ENCODE measurements at places on chromosomes 2 and 18.

DNA sequence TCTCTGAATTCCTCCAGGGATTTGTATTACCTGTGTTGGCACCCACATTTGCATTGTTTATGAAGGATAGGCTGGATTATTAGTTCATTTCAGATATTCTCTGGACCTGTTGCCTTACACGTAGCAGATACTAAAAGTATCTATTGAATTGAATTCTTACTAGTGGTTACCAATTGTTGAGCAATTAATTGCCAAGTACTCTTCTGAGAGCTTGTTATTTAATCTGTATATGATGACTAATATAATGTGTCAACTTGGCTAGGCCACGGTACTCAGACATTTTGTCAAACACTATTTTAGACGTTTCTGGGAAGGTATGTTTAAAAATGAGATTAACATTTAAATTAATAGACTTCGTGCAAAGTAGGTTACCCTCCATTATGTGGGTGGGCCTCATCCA lies 2.5 kb upstream of the SPP2 start:
- no peak for DNase-seq
- no peaks in the 10 kb centered on the region for H3K36me3 ChIP-seq
- H3K27ac ChIP-seq = no peak overlapping the region
- no peak overlapping the region for H3K4me3 ChIP-seq
- H3K4me1 ChIP-seq = peaks cover 10% of the 10 kb centered on the region

- no peak overlapping the region for H3K4me3 ChIP-seq
- H3K4me1 ChIP-seq = peaks cover 23% of the 10 kb centered on the region
- no peaks in the 10 kb centered on the region for H3K27me3 ChIP-seq
Observed at GRCh38 chr2:127097471-127097765, 9.5 kb downstream of the BIN1 start.

GRCh38 chr18:3397031-3397750 lies 52.8 kb upstream of the TGIF1 start:
- no peak overlapping the region for H3K4me3 ChIP-seq
- H3K27ac ChIP-seq = no peak overlapping the region
- peaks cover 4% of the 10 kb centered on the region for H3K4me1 ChIP-seq

GRCh38 chr2:141968433-141968832 lies 162.4 kb downstream of the LRP1B start:
- H3K4me1 ChIP-seq = no peaks in the 10 kb centered on the region
- no peak overlapping the region for H3K4me3 ChIP-seq
- no peaks in the 10 kb centered on the region for H3K36me3 ChIP-seq
- no peak overlapping the region for H3K27ac ChIP-seq
- H3K27me3 ChIP-seq = no peaks in the 10 kb centered on the region

- H3K27ac ChIP-seq = no peak overlapping the region
- DNase-seq = no peak
- no peak overlapping the region for H3K4me3 ChIP-seq
- H3K4me1 ChIP-seq = peaks cover 39% of the 10 kb centered on the region
- H3K27me3 ChIP-seq = no peaks in the 10 kb centered on the region
Observed at GRCh38 chr2:45823723-45824206, 172.3 kb downstream of the PRKCE start.

All from SJCRH30 (cell line).